ENCODE measurements at places on chromosomes 12 and 14.
A peak's percentile ranks its signal among the peaks of the same experiment; 100 is the strongest.

GRCh38 chr14:51328064-51328771 is 88.2 kb downstream of the TMX1 start:
- DNase-seq: peak; percentile 5

DNA sequence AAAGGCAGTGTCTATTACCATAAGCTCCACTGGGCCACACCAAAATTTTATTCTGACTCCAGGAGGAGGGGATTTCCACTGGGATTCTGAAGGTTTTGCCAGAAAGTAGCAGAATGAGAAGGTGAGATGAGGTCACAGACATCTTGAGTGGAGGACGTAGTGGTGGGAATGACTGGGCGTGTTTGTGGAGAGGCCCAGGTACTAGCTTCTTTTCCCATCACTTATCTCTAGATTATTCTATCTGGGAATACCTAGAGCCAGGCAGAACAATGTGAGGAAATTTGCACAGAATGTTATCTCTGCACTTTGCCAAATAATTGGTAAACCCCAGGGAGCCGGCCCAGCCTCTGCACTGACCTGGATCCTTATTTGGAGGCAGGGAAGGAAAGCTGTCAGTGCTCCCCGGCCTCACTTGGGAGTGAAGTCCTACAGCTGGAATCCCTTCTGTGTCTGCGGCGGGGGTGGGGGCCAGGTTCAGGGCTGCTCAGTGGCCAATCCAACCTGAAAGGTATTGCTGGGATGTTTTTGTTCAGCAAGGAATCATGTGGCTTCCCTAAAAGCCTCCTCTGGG is 129.4 kb downstream of the C12orf75 start:
- DNase-seq: no peak

- peak; percentile 10 for DNase-seq
Measured at GRCh38 chr14:63745858-63746425, 18.1 kb upstream of the SGPP1 start.

GRCh38 chr14:56661478-56661877 is 81.9 kb downstream of the TMEM260 start:
- DNase-seq: no peak

DNA sequence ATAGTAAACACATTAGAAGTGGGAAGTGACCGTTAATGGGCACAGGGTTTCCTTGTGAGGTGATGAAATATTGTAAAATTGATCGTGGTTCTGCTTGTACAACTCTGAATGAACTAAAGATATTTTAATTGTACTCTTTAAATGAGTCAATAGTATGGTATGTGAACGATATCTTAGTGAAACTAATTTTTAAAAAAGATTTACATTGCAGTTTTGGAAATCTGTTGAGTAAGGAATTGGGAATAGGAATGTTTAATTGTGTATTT is 1.7 kb downstream of the ZNF410 start:
- no peak for DNase-seq

GRCh38 chr12:93825931-93826555 is 148.9 kb downstream of the CRADD start:
- no peak for DNase-seq

- no peak for DNase-seq
Measured at GRCh38 chr12:1911598-1912575, 6.6 kb downstream of the CACNA2D4 start.

GRCh38 chr12:6821591-6822425 is at the start of gene GPR162:
Gene GPR162 (plus strand): TSS chr12:6821821. CDS start chr12:6823899, 2,078 bp downstream.
- DNase-seq: no peak

DNA sequence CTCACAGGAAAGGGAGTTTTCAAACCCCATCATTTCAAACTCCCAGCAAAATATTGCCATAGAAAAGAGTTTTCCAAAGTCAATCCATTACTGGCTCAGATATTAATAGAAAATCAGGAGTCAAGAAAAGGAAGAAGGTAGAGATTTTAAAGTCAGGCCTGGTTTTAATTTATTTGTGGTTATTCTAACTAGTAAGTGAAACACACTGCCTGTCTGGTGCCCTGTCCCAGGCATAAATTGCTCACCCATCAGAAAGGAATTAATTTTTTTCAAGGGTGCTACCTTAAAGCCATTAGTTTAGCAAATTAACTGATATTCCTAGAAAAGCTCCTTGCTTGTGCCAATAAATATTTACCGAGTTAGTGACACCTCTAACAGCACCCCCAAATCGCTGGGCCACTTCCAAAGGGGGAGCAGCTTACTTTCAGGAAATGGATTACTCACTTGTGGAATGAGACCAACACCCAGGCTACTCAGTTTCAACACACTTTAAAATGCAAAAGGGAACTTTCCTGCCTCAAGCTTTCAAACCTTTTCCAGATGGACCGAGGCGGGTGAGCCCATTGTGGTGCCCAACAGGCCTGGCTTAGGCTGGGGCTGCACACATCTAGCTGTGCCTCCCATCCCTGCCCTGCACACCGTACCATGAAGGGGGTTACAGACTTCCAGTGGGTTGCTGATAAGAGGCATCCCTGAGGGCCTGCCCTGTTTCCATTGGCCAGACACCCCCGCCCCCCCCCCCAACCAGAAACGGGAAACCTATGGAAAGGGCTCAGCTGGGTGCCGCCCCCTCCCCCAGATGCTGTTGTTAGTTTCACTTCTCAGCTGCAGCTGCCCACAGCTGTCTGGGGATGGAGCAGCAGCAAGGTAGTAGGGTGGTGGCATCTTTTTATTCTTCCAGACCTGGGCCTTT is 117.2 kb downstream of the SAMD4A start:
- no peak for DNase-seq

- no peak for DNase-seq
Measured at GRCh38 chr14:61372842-61373555, 51.6 kb downstream of the PRKCH start.

GRCh38 chr14:29311983-29312382 is 545.4 kb downstream of the FOXG1 start:
- DNase-seq: no peak

DNA sequence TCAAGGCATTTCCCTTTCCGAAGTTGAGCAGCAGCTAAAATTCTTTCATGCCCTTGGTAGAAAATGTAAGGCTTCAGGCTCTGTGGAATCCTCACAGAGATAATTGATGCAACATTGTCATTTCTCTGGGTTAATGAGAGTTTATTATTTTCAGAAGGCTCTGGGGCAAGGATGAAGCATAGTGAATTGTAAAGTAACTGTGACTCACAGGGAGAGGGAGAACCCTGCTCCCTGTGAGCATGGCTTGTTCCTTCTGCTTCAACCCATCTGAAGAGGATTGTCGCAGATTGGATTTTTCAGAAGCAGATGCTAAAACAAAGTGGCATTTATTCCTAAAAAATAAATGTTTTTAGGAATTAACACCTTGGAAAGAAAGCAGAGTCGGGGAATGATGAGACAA is 41.2 kb downstream of the APOBEC1 start:
- no peak for DNase-seq

DNA sequence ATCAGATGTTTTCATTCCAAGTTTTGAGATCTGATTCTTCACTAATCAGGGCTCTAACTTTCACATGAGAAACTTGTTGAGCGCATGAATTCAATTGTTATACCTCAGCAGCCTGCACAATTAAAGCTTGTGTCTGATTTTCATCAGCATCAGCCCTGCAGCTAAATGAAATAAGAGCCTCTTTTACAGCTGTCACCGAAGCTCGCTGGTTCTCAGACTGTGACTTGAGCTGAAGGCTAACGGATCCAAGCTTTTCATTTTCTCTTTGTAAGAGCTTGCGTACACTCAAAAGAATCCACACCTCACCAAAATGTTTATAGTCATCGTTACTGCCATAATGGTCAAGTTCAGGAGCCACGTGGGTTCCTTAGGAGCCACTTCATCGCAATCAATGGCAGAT is 65.5 kb upstream of the BEGAIN start:
- DNase-seq: no peak

DNA sequence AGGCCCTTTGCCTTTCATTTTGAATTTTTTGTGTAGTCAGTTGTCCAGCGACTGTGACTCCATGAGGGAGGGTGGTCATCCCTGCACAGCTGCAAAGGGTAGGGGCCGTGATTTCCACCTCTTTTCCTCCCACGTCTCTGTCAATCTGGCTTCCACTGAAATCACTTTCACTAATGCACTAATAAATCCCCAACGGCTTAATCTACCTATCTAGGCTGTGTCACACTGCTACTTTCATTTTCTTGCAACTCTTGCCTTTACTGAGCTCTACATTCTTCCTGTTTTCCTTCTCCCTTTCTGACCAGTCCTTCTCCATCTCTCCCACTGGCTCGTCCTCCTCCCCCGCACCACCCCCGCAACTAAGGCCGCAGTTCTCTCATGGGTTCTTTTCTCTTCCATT is 212.3 kb upstream of the FOXN3 start:
- no peak for DNase-seq

GRCh38 chr14:100200311-100200710 is 38.6 kb upstream of the YY1 start:
- no peak for DNase-seq

DNA sequence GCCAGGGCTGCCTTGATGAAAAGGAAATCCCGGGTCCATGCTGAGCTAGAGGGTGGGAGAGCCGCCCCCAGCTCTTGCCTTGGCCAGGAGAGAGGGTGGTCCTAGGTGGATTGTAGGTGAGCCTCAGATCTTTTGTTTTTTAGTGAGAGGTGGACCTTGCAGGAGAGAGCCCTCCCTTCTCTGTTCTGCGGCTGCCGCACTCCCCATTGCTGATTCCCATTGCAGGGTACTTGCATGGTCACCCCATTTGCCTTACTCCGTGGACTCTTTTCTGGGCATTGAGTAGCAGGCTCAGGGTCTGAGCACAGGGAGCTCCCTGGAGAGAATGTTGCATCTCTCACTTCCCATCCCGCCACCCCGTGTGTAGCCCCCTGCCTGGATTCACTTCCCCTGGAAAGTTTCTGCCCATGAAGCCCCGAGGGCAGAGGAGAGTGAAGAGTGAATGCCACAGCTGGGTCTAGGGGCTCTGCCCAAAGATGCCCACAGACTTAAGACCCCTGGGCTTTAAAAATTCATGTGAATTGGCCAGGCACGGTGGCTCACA is 10.2 kb downstream of the VASH1 start:
- DNase-seq: no peak

DNA sequence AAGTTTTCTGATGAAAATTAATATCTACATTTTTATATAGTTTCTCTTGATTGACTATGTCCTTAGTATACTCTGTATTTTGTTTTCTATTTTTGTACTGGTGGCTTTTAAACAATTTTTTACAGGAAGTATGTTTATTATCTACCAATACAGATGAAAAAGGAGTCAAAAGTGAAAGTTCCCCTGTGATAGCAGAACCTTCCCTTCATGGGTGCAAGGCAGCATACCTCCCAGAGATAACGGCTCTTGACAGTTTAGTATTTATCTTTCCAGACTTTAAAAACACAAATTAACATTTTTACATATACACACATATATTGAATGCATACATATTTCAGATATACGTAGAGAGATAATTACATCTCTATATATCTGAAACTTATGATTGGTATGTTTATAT is 17.1 kb upstream of the FAM234B start:
- no peak for DNase-seq

DNA sequence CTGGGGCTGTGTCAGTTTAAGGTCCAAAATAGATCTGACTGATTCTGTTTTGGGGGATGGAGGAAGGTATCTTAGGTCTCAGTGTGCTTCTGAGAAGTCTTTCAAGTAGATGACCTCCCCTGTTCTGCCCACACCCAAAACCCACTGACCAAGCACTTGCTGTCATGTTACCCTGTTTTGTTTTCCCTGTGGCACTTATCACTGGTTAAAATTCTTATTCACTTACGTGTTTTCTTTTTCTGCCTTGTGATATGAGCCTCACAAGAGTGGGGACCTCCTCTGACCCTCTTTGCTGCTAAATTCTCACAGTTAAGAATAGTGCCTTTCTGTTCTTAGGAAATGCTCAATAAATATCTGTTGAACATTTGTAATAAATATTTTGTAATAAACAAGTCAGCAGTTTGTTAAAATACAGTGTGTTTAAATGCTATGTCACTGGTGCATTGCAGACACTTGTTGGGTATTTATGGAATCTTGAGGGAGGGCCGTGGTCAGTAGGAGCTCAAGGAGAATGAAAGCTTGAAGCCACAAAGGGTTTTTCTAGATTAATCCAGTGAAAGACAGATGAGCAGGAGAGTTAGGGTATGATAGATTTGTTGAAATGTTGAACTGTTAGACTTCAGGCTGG is 20.9 kb downstream of the PLEKHA5 start:
- no peak for DNase-seq

DNA sequence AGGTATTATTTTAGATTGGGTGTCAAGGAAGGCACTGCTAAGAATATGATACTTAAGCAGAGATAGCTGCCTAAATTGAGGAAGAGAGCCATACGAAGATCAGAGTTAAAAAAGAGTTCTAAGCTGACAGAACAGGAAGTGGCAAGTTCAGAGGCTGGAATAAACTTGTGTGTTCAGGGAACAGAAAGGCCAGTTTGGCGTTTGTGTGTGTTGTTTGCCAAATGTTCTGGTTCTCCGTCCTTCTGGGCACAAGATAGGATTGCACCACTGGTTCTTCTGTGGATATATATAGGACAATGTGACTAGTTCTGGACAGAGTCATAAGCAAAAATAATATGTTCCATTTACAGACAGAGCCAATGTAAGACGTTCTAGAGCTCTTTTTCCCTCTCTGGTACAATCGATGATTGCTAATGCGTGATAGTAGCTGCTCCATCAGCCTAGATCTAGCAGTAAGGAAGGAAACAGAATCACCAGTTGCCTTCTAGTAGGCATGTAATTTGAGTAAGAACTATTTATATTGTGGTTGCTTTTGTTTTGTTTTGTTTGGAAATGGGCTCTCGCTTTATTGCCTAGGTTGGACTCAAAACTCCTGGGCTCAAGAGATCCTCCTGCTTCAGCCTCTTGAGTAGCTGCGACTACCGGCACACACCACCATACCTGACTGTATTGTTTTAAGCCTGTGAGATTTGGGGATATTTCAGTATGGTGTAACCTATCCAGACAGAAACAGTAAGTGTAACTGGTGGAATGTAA is 7.4 kb downstream of the BBS10 start:
- no peak for DNase-seq

GRCh38 chr14:51981218-51981854 is 8.0 kb upstream of the RTRAF start:
- DNase-seq: no peak

- no peak for DNase-seq
Measured at GRCh38 chr14:68828698-68829097, 35.8 kb upstream of the ZFP36L1 start.

- DNase-seq: no peak
Measured at GRCh38 chr14:91029456-91030217, 30.8 kb downstream of the RPS6KA5 start.

DNA sequence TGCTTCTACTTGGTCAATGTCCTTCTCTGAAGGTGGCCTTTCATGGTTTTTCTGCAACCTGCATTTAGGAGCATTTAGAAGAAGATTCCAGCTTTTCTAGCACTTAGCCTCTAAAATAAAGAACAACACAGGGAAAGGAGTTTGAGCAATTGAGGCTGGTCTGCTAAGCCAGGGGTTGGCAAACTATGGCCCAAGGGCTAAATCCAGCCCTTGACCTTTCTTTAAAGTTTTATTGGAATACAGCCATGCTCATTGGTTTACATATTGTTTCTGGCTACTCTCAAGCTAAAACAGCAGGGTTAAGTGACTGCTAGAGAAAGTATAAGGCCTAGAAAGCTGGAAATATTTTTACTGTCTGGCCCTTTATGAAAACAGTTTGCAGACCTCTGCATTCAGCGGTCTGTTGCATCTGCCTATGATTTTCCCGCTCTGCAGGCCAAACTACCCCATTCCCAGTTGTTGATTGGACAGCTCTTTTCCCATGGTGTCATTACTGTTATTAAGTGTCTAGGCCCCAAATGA is 39.3 kb downstream of the SPRING1 start:
- no peak for DNase-seq

Measured in activated CD4-positive, alpha-beta T cell treated with anti-CD3 and anti-CD28 coated beads, Interleukin-2, amount 50 U/mL, for 4 hours (primary cell).